ENCODE measurements at places on chromosomes 6 and 20. TPM values are rescaled to one million over a fixed set of nuclear protein-coding genes. Genes with fewer than 3 reads are reported as not detected.

Gene SLC22A16
- total RNA-seq = not detected

Gene HLA-DQA2
- total RNA-seq = 2.8 TPM

Gene CDC25B
- total RNA-seq = 14.2 TPM

Gene SYCP2
- total RNA-seq = 2.0 TPM

Gene HDDC2
- total RNA-seq = 95.4 TPM

Gene NRSN2
- total RNA-seq = 21.6 TPM

Gene RNF39
- total RNA-seq = not detected

Gene NELFCD
- total RNA-seq = 22.5 TPM

Gene AHCY
- 53.7 TPM for total RNA-seq

Gene RPS6KA2
- total RNA-seq = 171 TPM

Gene LGSN
- total RNA-seq = not detected

Data from heart left ventricle (tissue), 16 donors.